Stimulated activated CD4-positive, alpha-beta T cell treated with anti-CD3 and anti-CD28 coated beads, Interleukin-2, amount 100 ng/mL, for 48 hours (primary cell): ENCODE measurements at places on chromosomes 11 and 22.
A peak's percentile ranks its signal among the peaks of the same experiment; 100 is the strongest.

- DNase-seq, result no peak
Measured at GRCh38 chr22:42791721-42792452, 65.2 kb downstream of the ARFGAP3 start.

DNA sequence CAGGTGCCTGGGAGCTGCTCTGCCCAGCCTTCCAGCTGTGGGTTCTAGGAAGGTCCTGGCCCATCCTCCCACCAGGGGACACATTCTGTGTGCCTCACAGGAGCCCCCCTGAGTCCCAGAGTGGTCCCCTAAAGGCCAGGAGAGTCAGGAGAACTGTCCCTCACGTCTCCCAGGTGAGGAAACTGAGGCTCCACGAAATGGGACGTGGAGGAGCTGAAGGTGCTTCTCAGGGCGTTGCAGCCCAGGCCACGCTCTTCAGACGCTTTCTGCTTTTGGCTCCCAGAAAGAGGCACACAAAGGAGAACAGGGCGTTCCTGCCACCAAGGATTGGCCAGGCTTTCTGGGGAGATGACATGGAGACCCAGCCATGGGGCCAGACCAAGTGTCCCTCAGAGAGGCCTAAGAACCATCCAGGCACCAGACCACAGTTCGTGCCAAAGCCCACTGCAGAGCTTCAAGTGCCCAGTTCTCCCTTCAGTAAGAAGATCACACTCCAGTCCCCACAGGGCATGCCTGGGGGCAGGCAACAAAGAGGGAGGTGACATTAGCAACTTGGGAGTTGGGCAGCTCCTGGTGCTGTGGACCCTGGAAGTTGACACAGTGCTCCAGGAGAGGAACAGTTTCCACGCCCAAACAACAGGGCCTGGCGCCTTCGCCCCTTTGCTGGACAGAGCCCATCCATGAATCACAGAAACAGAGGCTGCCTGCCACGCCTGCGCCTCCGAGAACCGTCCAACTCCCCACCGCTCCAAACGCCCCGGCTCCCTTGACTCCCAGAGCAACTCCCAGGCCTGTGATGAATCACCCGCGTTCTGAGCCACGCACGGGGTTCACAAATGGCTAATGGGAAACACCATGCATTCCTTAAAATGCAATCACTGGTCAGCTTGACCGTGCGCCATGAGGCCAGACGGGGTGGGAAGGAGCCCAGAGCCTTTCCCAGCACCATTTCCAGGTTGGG, 589.2 kb downstream of the BRD1 start:
- no peak for DNase-seq

DNA sequence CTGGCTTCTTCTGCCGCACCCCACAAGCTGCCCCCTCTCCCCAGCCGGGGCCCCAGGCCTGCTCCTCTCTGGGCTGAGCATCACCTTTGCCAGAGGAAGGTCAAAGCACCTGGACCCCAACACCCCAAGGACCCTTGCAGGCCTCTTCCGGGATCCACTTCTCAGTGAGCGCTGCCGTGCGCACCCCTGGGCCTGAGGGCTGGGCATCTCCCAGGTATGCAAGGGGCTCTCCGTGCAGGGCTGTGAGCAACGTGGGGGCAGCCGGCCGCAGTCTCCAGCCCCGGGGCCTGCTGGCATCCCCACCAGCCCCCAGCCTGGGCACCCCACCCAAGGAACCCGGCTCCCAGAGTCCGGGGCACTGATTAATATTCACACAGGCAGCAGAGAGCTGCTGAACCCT, 64.0 kb downstream of the BRD1 start:
- no peak for DNase-seq

DNA sequence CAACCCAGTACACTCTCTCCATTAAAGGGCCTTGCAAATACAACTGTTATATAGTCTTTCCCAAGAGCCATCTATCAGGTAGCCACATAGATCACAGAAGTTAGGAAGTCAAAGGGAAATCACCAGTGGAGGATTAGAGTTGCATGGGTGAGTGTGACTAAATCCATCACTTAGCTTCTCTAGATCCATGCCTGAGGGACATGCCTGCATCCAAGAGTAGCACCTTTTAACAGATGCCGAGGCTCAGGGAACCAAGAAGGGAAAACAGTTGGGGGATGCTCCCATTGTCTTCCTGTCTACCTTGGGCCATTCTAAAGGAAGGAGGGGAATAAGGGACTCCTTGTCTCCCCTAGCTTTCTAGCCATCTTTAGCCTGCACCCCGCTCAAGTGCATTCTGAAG, 77.9 kb downstream of the XRRA1 start:
- no peak for DNase-seq

- DNase-seq, result no peak
Measured at GRCh38 chr22:17087498-17088131, 2.8 kb downstream of the IL17RA start.

GRCh38 chr11:125235071-125235471, 70.5 kb downstream of the PKNOX2 start:
- DNase-seq, result no peak

- no peak for DNase-seq
Measured at GRCh38 chr11:33773404-33773986, 825 bp downstream of the FBXO3 start.

- peak; percentile 73 for DNase-seq
Measured at GRCh38 chr22:36977401-36977861, 41.8 kb downstream of the TST start.

DNA sequence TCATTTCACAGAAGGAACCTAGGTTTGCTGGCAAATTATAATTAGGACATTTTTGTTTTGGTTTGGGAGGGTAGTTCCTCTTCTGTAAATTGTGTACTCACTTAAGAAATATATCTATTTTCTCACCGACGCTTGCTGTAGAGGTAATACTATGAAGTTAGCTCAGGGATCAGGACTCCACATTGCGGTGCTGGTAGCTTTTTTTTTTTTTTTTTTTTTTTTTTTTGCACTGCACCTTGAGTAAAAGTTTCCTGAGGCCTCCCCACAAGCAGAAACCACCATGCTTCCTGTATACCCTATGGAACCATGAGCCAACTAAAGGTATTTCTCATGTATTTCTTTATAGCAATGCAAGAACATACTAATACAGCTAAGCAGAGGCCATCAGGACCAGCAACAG, 14.7 kb downstream of the UBTFL1 start:
- DNase-seq, result no peak

- DNase-seq, result no peak
Measured at GRCh38 chr11:12247543-12248254, 129.7 kb upstream of the PARVA start.

DNA sequence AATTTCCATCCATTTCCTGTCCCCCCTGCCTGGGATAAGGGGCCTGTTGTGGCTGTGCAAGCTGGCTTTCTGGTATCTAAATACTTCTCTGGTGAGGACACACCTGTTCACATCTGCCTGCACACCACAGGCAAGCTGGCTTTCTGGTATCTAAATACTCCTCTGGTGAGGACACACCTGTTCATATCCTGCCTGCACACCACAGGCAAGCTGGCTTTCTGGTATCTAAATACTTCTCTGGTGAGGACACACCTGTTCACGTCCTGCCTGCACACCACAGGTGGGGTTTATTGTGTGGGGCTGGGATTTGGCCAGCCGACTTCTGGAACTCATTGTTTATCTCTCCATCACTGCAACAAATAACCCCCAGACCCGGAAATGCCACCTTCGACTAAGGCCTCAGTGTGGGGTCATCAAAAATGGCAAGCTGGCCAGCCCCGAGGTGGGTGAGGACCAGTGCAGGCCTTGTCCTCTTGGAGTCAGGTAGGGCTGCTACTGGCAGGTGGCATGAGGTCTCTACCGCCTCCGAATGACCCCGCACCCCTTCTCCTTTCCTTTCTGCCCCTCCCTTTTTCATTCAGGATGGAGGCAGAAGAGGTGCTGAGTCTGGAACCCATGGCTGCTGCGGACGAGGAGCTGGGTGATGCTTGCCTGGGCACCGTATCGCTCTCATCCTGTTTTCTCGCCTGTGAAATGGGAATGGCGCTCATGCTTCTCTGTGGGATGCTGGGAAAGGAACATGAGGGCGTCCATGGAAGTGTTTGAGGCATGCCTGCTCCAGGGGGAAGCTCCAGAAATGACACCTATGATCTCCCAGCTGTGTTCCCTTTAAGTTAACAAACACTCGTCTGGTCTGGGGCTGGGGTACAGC, 43.5 kb upstream of the MYEOV start:
- no peak for DNase-seq

DNA sequence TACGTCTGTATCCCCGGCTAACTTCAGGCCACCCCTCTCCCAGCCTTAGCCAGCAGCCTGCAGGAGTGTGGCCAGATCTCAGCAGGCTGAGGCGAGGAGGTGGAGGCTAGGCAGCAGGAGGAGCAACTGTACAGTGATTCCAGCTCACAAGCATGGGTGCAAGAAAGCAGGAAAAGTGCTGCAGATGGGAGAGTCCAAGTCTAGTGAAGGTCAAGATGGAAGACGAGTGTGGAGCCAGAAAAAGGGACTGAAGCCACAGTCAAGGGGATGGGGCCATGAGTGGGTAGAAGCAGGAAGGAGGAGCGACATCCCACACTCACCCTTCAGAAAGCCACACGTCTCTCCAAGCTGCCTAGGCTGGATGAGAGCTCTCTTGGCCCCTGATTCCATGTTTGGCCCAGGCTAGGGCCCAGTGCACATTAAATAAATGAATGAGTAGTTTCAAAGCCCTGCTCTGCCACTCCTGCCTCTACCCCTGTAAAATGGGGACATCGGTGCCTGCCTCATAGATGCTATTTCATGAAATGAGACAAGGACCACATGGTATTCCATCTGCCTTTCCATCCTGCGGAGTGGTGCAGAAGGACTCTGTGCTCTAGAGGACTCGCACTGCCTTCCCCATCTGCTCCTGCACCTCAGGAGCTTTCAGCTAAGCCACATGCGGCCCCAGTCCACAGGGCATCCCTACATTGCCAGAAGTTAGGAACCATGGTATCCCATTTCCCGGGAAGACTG, 2.9 kb downstream of the YDJC start:
- DNase-seq, result no peak

DNA sequence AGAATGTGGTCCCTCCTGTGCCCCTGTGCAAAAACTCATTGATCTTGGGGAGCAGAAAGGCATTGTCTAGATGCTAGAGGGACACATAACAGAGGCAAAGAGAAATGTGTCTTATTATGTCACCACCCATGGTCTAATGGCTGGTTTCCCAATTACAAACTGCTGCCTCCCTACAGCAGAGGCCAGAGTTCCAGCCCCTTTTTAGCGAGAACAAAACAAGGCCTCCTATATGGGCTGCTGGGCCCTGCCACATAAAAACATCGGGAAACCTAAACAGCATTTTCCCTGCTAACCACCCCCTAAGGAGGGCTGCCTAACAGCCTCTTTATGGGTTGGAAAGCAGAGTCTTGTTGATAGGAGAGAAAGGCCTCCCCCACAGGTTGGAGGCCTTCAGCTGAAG, 75.2 kb upstream of the CRTAM start:
- DNase-seq, result no peak

- DNase-seq, result no peak
Measured at GRCh38 chr22:38631724-38632123, 24.5 kb downstream of the FAM227A start.

GRCh38 chr11:109264128-109264527, 157.9 kb upstream of the C11orf87 start:
- no peak for DNase-seq

- DNase-seq, result no peak
Measured at GRCh38 chr11:46684367-46684766, 16.1 kb downstream of the ARHGAP1 start.

- no peak for DNase-seq
Measured at GRCh38 chr11:2448661-2449547, 4.1 kb downstream of the KCNQ1 start.

DNA sequence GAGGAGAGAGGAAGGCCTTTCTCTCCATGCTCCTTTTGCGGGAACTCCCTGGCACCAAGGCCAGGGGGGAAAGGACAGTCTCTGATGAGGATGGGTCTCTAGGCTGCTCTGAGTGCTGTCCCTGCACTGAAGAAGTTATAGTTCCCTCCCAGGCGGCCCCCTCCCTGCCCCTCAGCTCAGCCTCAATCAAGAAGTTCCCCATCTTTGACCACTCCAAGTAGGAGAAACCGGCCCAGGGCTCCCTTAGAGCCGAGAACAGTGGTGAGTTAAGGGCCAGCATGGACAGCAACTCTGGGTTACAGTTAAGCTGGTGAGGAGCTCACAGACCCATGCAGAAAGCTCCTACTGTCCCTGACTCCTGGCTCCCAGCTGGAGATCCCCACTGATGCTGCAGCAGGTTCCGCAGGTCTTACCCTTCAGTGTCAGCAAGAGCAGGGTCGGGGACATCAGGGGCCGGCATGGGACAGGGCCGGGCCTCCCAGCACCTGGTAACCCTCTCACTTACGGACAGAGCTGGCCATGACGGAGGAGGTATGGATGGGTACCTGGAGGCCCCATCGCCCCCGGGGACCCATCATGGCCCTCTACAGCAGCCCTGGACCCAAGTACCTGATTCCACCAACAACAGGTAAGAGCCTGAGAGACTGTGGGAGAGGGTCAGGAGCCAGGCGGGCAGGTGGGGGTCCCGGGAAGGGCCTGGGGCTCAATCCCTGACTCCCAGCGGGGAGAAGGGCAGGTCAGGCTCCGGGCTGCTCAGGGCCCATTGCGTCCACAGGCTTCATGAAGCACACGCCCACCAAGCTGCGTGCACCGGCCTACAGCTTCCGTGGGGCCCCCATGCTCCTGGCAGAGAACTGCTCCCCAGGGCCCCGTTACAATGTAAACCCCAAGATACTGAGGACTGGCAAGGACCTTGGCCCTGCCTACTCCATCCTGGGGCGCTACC, 4.2 kb downstream of the SCGB1C1 start:
- DNase-seq, result no peak

DNA sequence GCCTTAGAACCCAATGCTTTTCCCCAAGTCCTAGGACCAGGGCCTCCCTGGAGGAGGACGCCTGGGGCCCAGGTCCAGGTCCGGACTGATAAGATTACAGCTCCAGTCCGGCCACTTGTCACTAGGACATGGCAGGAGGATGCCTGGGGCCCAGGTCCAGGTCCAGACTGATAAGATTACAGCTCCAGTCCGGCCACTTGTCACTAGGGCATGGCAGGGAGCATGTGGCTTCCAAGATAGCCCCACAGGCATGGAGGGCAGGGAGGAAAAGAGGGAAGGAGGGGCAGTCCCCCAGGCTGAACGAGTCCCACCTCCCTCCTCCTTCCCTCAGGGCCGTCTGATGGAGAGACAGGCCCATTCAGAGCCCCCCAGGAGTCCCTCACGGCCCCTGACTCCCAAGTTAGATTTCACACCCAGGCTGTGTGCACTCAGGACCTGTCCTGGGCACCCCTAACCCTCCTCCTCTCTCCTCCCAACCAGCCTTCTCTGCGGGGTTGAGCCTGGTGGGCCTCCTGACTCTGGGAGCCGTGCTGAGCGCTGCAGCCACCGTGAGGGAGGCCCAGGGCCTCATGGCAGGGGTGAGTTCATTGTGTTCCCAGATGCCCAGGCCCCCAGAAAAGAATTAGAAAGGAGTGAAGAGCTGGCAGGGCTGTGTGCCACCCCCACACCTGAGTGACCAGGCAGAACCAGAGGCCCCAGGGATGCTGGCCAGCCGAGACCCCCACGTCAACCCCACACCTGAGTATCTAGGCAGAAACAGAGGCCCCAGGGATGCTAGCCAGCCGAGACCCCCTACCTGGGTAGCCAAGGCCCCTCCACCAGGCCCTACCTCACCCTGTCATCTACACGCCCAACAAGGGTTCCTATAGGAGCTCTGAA, 2.1 kb downstream of the TSPAN32 start:
- DNase-seq, result no peak

- no peak for DNase-seq
Measured at GRCh38 chr11:17020831-17021230, 6.6 kb upstream of the PLEKHA7 start.
